ENCODE measurements at places on chromosomes 1 and 21. TPM values are rescaled to one million over a fixed set of nuclear protein-coding genes. Genes with fewer than 3 reads are reported as not detected.

Gene PLXNA2
- 22.7 TPM for total RNA-seq

Gene DMRTA2
- total RNA-seq, result not detected

Gene SPRTN
- total RNA-seq, result 24.0 TPM

Gene TMEM53
- total RNA-seq, result 8.1 TPM

Gene CTSE
- not detected for total RNA-seq

Gene DNAJC6
- 4.7 TPM for total RNA-seq

Gene CFHR5
- total RNA-seq, result not detected

Gene PLA2G2D
- total RNA-seq, result not detected

Gene PRAMEF4
- not detected for total RNA-seq
